ENCODE measurements at places on chromosomes 2 and 18.

- peak; percentile 91 for DNase-seq
Measured at GRCh38 chr2:174025271-174026121, 60.3 kb upstream of the SP3 start.

- peak; percentile 93 for DNase-seq
Measured at GRCh38 chr2:28356095-28356911, 36.4 kb upstream of the FOSL2 start.

GRCh38 chr2:62381656-62382055 is 124.3 kb downstream of the TMEM17 start:
- DNase-seq = no peak

DNA sequence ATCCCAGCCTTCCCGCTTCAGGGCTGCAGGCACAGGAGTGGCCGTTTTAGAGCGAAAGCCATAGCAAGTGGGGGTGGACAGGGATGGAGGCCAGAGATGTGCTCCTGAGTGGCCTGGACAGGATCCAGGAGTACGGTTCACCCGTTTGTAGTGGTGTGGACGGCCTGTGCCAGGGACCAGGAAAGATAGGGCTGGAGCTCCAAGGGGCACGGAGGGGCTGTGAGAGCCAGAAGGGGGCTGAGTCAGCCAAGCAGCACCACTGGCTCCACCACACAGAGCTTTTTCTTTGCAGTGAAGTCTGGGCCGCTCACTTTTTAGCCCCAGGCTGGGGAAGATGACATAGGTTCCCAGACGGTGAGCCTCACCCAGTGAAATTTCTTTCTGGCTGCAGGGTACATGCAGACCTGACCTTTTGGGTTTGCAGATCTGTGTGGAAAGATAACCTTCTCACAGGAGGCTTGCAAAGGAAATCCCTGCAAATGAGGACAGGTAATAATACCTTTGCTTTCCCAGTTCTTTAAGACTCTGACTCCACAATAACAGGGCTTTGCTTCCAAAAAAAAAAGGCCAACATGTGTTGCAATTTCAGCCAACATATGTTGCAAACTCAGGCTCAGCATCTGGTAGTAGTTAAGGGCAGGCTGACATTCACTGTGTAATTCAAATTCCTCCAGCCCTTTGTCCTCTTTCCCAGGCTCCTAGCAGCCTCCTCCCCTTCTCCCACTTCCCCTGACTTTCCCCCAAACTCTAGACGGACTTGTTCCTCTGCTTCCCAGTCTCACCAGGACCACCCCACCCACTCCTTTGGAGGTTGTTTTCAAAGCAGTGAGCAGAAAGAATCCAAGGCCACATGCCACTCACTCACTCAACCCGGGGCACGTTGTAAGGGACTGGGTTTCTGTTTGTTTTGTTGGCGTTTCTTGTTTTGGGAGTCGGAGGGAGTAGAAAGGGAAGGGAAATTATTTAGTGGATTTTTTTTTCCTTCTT is 20.3 kb upstream of the LAPTM4A start:
- DNase-seq = peak; percentile 87

DNA sequence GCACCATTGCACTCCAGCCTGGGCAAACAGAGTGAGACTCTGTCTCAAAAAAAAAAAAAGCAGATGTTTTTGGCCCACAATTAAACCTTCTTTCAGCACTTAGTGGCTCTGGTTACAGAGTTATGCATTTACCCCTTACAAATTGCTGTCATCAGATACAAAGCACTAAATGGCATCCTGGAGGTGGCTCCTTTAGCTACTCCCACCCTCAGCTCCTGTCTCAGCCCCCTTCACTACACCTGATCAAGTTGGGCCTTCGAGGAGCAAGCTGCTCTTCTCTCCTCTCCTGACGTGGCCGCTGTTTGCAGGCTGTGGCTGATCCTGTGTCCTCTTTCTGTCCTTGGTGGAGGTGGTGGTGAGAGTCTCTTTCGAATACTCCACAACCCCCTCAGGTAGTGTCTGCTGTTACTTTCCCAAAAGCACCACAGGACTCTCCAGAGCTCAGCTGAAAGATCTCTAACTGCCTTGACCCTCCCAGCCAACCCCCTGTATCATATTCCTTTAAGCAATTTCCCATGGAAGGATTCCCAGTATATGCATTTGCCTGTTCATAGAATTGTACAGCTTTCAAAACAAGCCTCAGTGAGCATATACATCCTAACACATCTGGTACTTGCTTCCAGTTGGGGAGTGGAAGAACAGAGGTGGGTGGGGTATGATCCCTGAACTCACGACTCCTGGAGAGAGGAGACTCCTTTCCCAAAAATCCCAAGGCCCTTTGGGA is 285.9 kb downstream of the CLIP4 start:
- peak; percentile 21 for DNase-seq

DNA sequence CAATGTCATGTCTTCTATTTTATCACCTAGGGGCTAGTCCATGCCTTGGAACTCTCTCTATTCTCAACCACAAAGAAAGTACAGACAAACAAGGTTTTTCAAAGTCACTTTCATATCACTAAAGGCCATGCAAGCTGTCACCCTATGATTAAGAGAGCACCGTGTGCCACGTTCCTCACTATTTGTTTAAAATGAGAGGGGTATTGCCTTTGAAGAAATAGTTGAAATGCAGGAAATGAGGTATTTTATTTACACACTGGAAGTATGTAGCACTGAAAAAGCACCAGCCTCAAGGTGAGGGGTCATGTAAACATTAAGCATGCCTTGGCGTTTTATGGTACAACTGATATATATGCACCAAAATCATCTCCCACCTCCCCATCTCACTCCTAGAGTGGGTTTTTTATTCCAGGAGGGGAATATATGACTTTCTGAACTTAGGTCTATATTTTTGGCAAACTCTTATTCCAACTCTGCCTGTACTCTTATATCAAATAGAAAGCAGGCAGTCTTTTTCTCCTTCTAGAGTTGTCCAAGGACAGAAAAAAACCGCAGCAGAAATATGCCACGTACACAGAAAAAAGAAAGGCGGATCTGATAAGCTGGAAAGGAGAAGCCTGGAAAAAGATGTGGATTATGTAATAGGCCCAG is 53.5 kb downstream of the VSNL1 start:
- no peak for DNase-seq

- DNase-seq = no peak
Measured at GRCh38 chr2:30298302-30298701, 67.0 kb downstream of the LBH start.

DNA sequence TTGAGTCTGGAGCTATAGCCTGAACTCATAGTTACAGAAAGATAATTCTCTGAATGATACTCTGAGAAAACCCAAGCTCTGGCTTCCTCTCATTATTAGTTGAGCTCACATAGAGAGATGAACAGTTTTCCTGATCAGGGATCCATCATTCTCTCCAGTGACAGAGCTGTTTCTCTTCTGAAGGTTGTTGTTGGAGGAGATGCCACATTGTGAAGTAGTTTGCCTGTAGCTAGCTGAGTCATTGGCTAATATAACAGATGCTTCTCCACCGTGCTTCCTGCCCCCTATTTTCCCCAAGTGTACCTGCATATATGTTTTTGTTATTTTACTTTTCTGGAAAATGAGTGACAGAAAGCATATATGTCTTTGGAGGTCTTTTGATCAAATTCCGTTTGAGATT is 64.6 kb downstream of the OSBPL6 start:
- no peak for DNase-seq

GRCh38 chr2:37456479-37456878 is 112.0 kb downstream of the QPCT start:
- DNase-seq = no peak

DNA sequence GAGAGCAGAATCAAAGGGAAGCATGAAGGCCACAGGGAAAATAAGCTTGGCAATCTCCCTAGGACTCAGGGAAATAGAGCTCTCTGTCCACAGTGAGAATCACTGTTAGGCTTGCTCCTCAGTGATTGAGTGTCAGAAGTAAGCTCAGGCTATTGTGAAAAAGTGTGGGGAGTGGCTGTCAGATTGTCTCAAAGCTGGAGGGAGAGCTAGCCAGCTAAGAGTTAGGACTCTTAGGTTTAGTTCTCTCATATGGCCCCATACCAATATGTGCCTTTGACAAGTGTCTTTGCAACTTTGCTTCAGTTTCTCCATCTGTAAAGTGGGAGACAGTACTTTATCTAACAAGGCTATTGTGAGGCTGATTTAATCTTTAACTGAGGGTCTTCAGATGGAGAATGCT is 17.2 kb downstream of the EIF4E2 start:
- no peak for DNase-seq

DNA sequence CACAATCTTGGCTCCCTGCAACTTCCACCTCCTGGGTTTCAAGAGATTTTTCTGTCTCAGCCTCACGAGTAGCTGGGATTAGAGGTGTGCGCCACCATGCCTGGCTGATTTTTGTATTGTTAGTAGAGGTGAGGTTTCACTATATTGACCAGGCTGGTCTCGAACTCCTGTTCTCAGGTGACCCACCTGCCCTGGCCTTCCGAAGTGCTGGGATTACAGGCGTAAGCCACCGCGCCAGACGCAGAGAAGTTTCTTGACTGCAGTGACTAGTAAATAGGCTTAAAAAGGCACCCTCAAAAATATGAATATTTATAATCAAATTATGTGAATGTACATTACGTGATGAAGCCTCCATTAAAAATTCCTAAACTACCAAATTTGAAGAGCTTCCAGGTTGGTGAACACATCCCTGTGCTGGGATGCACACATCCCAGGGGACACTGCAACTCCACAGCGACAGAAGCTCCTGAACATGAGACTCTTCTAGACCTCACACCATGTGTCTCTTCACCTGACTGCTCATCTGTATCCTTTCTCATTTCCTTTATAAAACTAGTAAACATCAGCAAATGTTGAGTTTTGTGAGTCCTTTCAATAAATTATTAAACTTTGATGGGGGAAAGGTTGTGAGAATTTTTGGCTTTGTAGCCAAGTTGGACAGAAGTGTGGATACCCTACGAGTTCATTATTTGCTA is 203.3 kb upstream of the SPOPL start:
- no peak for DNase-seq

DNA sequence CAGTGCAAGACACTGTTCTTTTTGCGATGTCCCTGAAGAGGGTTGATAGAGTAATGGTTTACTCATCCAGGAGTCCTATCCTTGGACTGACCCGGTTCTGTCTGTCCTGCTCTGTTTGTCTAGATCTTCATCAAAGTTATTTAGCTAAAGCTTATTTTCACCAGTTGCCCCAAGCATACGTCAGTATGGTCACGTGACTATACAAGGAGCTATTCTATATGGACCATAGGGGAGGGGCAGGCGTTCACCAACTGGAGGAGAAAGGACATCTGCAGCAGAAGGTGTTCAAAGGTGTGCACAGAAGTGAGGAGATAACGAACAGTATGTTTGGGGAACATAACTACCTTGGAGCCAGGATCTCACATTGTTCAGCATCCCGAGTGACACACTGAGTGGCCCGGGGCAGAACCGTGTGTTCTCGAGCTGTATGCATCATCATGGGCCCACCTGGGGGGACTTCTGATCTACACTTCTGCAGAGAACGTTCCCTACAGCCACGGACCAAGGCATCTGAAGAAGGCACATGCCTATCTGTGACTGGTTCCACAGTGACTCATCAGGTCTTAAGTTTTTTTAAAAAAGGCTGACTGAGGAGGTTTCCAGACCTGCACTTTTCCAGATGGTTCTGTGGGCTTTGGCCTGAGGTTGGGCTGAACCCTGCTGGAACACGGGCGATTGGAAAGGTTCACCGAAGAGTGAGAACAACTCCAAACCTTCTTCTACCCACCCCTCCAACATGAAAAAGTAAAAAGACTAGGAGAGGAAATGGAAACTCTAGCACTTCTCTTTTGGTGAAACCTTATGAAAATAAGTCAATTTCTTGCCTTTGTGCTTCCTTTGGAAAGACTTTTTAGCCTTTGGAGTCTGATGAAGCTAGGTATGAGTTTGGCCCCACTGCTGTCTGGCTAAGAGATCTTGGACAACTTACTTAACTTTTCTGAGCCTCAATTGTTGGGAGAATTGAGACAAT is 68.6 kb upstream of the YWHAQ start:
- no peak for DNase-seq

DNA sequence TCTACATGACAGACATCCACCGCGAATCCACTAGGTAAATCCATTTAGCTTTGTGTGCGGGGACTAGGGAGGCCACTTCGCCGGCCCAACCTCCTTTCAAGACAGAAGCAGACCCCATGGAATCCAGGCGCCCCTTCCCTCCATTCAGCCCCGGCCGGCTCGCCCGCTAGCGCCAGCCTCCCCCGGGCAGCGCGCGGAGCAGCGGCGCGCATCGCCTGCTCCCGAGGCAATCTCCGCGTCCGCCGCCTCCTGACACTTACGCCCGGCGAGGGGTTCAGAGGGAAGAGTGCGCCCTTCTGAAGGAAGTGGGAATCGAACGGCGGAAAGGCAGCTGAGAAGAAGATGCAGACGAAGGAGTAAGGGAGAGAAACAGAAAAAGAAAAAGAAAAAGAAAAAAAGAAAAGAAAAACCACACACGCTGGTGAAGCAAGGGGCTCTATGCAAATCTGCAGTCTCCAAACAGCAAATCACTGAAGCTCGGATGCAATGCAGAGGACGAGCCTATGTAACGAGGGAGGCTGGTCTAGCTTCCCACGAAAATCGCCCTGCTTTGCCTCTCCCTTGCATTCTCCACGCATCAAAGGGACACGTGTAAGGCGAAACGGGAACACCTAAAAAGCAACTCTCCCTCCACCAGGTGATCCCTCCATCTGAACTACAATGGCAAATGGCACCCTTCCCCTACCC is 684.4 kb downstream of the NRXN1 start:
- DNase-seq = peak; percentile 22

- DNase-seq = no peak
Measured at GRCh38 chr2:205776139-205776538, 93.8 kb downstream of the NRP2 start.

DNA sequence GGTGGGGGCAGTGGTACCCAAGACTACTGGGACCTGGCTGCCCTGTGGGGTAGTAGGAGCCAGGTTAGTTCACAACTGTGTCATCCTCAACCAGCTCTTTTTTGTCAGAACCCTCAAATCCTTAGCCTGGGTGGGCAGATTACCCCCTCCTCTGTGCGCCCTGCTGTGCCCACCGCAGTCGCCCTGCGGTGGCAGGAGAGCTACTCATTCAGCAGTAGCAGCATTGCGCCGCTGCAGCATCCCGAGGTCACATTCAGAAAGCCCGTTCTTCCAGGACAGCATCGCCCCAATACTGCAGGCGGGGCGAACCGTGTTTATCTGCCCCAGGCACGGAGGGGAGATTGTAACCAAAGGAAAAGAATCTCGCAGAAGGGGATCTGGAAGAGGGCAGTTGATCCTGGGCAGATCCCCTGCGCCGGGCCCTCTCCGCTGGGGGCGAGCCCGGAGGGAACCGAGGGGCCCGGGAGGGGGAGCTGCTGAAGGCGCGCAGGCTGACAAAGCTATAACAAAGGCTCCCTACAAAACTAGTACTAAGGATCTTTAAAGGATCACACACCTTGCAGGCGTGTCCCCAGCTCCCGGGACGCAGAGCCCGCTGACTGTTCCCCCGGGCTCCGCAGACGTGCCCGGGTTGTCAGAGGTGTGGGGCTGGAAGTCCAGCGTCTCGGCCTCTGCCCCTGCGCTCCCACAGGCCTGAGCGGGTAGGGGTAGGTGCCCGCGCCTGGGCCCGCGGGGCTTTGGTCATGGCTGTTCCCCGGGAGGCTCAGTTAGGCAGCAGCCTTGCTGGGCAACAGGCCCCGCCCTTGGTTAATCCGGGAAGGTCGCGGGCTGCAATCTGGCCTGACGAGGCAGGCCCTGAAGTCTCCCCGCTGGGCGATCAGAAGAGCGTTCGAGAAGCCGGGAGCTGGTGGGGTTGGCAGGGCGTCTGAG is 13.2 kb downstream of the POU3F3 start:
- DNase-seq = no peak
